ENCODE measurements at places on chromosomes 13 and 19. TPM values are rescaled to one million over a fixed set of nuclear protein-coding genes. Genes with fewer than 3 reads are reported as not detected.

Gene PSG7
- total RNA-seq: 0.06 TPM

Gene ZNF556
- total RNA-seq: not detected

Gene PVR
- 46.0 TPM for total RNA-seq

Gene NLRP5
- total RNA-seq: 1.3 TPM

Gene KLK2
- total RNA-seq: not detected

Gene PRODH2
- total RNA-seq: not detected

Gene PTOV1
- 101 TPM for total RNA-seq

Gene SLC6A16
- 0.85 TPM for total RNA-seq

Gene ZNF582
- total RNA-seq: 6.8 TPM

Gene RFPL4A
- total RNA-seq: 7.7 TPM

Gene TEX26
- total RNA-seq: not detected

Gene ZNF540
- 0.46 TPM for total RNA-seq

Gene ERCC1
- total RNA-seq: 49.3 TPM

Gene SMIM24
- total RNA-seq: not detected

Gene TMEM150B
- not detected for total RNA-seq

Gene NLRP4
- total RNA-seq: 4.7 TPM
